Calu3 (cell line): ENCODE measurements at places on chromosomes 6 and 20. TPM values are rescaled to one million over a fixed set of nuclear protein-coding genes. Genes with fewer than 3 reads are reported as not detected.

COL21A1 gene
- 0.44 and 1.8 TPM in 2 replicates for total RNA-seq

NOTCH4 gene
- total RNA-seq, result 4.7 and 5.7 TPM in 2 replicates

SPATA25 gene
- 3.8 and 5.8 TPM in 2 replicates for total RNA-seq

COL20A1 gene
- 0.44 TPM in 1 of 2 replicates, not detected in the other for total RNA-seq

TPX2 gene
- total RNA-seq, result 157 and 179 TPM in 2 replicates

HFE gene
- total RNA-seq, result 24.9 and 27.1 TPM in 2 replicates

RALGAPB gene
- 59.8 and 62.5 TPM in 2 replicates for total RNA-seq

MAPK13 gene
- 52.3 and 59.3 TPM in 2 replicates for total RNA-seq

ID1 gene
- 347 and 431 TPM in 2 replicates for total RNA-seq

PHACTR2 gene
- 19.5 and 20.7 TPM in 2 replicates for total RNA-seq

KCNS1 gene
- total RNA-seq, result 10.4 and 10.7 TPM in 2 replicates

NMBR gene
- total RNA-seq, result not detected in 2 replicates

CRISP2 gene
- total RNA-seq, result not detected in 2 replicates

KIF6 gene
- 0.45 TPM in 1 of 2 replicates, not detected in the other for total RNA-seq

DUSP15 gene
- total RNA-seq, result 0.47 TPM in 1 of 2 replicates, not detected in the other

PSMB9 gene
- total RNA-seq, result 120 and 201 TPM in 2 replicates

VIP gene
- total RNA-seq, result not detected in 2 replicates

RAET1L gene
- 1.3 and 2.3 TPM in 2 replicates for total RNA-seq

PPIL6 gene
- 2.5 and 2.6 TPM in 2 replicates for total RNA-seq

REM1 gene
- total RNA-seq, result not detected in 2 replicates

ITPR3 gene
- 136 and 143 TPM in 2 replicates for total RNA-seq

ZSWIM1 gene
- 20.2 and 20.5 TPM in 2 replicates for total RNA-seq

TRIM26 gene
- 89.9 and 118 TPM in 2 replicates for total RNA-seq

ZNF165 gene
- total RNA-seq, result 6.3 and 7.0 TPM in 2 replicates

CCDC170 gene
- 0.26 TPM in 1 of 2 replicates, not detected in the other for total RNA-seq

OR12D1 gene
- total RNA-seq, result not detected in 2 replicates

LPIN3 gene
- 22.6 and 23.5 TPM in 2 replicates for total RNA-seq

IRAK1BP1 gene
- 4.2 and 4.5 TPM in 2 replicates for total RNA-seq

KIF25 gene
- not detected in 2 replicates for total RNA-seq

GPR31 gene
- not detected in 2 replicates for total RNA-seq

DCDC2 gene
- total RNA-seq, result 80.4 and 91.8 TPM in 2 replicates

WFDC13 gene
- total RNA-seq, result not detected in 2 replicates

RPN2 gene
- 508 and 522 TPM in 2 replicates for total RNA-seq

WFDC10A gene
- not detected in 2 replicates for total RNA-seq

EPM2A gene
- total RNA-seq, result 2.5 and 2.7 TPM in 2 replicates

MEI4 gene
- total RNA-seq, result 0.07 and 0.09 TPM in 2 replicates

PRKN gene
- 2.4 and 3.8 TPM in 2 replicates for total RNA-seq

BPIFB4 gene
- not detected in 2 replicates for total RNA-seq

C6orf58 gene
- 0.31 and 0.64 TPM in 2 replicates for total RNA-seq

CLPSL1 gene
- not detected in 2 replicates for total RNA-seq

BPIFA1 gene
- total RNA-seq, result not detected in 2 replicates

ESF1 gene
- total RNA-seq, result 14.7 and 15.1 TPM in 2 replicates

GUCA1A gene
- total RNA-seq, result not detected in 2 replicates

SIRPB1 gene
- 3.3 and 3.4 TPM in 2 replicates for total RNA-seq

LTA gene
- total RNA-seq, result not detected in 2 replicates

TPBG gene
- total RNA-seq, result 42.6 and 46.5 TPM in 2 replicates
